MG63 (cell line): ENCODE measurements at places on chromosomes 4 and X.
A peak's percentile ranks its signal among the peaks of the same experiment; 100 is the strongest.

GRCh38 chr4:173057901-173058300 lies 110.7 kb upstream of the GALNT7 start:
- DNase-seq, result peak; percentile 61

- DNase-seq, result no peak
These were observed 12.3 kb downstream of the RPL9 start for GRCh38 chr4:39446483-39446841.

- DNase-seq, result no peak
These were observed 8.8 kb upstream of the NKX1-1 start for GRCh38 chr4:1414831-1415680.

GRCh38 chrX:26649534-26649933 lies 433.6 kb downstream of the MAGEB5 start:
- DNase-seq, result no peak

- peak; percentile 67 for DNase-seq
These were observed 32.2 kb upstream of the XPNPEP2 start for GRCh38 chrX:129706400-129707072.

GRCh38 chrX:150857453-150857852 lies 41.0 kb downstream of the CD99L2 start:
- no peak for DNase-seq

- no peak for DNase-seq
These were observed 20.8 kb downstream of the FAM184B start for GRCh38 chr4:17760626-17761025.

- no peak for DNase-seq
These were observed 174.8 kb downstream of the HHIP start for GRCh38 chr4:144820728-144821085.

DNA sequence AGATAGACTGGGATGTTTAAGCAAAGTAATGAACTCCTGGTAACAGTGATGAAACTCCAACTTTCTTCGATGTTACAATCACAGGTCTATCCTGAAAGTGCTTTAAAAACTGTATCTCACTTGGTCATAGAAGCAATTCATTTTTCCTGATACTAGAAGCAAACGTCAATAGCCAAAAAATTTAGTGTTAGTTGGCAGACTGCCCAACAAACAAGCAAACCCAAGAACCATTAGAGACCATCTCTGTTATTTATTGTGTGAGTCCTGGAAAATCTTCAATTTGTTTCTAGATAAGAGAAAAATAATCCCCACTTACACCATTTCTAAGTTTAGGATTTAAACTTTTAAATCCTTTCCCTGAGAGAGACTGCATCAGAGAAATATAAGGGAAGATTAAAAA lies 553.9 kb downstream of the INPP4B start:
- no peak for DNase-seq

GRCh38 chrX:4314586-4314985 lies 601.1 kb upstream of the PRKX start:
- no peak for DNase-seq

DNA sequence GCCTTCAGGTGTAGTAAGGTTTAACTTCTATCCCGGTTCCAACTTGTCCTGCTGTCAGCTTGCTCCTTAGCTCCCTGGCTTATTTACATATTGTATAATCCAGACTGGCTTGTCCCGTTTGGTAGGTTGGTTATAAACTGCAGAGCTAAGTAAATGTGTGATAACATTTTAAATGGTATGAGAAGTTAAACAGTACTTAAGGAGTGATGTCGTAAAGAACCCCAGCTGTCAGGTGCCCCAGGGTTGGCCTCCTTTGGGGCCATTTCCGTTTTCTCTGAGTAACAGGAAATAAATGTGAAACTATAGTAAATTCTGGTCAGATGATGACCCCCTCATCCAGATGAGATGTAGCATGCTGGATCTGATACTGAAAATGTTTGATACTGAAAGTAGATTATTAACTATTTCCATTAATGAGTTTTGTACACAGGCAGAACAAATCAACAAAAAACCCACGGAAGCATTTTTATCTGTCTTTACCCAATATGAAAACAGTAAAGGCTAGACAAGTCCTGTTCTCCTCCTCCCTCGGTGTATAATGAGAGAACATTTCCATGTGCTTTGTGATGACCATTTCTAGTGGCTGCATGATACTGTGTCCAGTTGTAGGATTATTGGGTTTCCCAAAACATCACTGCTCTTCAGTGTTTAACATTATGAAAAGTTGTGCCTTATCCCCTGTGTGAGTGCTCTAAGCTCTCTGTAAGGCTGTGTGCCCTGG lies 22.4 kb downstream of the GAB1 start:
- peak; percentile 6 for DNase-seq

DNA sequence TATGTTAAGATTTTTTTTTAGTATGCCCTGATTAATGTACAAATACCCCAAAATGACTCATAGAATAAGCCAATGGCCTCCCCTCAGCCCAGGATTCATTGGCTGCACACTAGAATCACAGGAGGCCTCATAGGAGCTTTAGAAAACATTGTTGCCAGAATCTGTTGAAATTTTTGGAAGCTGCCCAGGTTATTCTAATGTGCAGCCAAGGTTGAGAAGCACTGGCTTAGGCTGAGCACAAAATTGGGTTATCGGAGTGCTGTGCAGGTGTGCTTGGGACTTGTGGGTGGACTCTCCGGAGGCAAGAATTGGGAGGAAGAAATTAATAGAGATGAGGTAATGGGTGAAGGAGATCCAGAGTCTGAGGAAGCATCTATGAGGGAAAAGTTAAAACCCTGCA lies 41.3 kb upstream of the VCX start:
- peak; percentile 26 for DNase-seq

GRCh38 chrX:16018291-16018690 lies 105.1 kb upstream of the GRPR start:
- DNase-seq, result no peak

GRCh38 chrX:112946227-112946626 lies 105.6 kb upstream of the AMOT start:
- no peak for DNase-seq

DNA sequence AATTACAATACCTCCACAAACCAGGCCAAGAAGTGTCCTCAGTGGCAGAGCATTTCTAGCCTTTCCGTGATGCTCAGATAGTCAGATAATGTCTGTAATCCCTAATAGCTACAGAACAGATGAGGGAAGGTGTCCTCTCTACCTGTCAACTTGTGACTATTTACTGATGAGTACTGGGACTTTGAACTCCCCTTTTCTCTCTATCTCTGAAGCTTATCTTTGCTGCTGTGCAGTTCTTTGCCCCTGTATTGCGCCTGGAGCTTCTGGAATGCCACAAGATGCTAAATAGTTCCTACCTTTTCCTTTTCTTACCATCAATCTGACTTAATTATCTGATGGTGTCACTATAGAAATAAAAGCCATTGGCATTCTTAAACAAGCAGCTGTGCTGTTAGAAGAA lies 30.5 kb downstream of the FGF2 start:
- no peak for DNase-seq

DNA sequence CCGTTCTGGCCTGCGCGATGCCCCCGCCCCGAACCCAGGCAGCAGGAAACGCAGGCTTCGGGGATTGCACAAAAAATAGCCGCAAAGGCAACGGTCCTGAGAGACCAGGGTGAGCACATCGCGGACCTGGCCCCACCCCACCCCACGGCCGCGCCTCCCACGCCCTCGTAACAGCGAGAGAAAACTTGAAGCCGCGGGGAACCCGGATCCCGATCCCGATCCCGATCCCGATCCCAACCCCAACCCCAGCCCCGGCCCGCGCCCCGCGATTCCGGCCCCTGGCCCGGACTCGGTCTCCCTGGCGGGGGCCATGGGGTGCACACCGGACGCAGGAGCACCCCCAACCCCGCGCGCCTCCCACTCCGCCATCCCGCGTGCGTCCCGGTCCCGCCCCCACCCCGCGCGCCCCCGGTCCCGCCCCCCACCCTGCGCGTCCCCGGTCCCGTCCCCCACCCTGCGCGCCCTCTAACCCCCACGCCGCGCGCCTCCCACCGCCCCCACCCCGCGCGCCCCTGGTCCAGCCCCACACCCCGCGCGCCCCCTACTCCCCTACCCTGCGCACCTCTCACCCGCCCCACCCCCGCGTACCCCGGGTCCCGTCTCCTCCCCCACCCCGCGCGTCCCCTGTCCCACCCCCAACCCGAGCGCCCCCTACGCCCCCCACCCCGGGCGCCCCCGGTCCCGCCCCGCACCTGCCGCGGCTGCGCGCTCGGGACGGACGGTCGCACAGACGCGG lies 29.0 kb downstream of the NOP14 start:
- DNase-seq, result peak; percentile 65
